HS-27A (cell line): ENCODE measurements at places on chromosomes 7 and 10.

GRCh38 chr10:70512149-70512639 lies 33.6 kb downstream of the PALD1 start:
- no peak for DNase-seq

DNA sequence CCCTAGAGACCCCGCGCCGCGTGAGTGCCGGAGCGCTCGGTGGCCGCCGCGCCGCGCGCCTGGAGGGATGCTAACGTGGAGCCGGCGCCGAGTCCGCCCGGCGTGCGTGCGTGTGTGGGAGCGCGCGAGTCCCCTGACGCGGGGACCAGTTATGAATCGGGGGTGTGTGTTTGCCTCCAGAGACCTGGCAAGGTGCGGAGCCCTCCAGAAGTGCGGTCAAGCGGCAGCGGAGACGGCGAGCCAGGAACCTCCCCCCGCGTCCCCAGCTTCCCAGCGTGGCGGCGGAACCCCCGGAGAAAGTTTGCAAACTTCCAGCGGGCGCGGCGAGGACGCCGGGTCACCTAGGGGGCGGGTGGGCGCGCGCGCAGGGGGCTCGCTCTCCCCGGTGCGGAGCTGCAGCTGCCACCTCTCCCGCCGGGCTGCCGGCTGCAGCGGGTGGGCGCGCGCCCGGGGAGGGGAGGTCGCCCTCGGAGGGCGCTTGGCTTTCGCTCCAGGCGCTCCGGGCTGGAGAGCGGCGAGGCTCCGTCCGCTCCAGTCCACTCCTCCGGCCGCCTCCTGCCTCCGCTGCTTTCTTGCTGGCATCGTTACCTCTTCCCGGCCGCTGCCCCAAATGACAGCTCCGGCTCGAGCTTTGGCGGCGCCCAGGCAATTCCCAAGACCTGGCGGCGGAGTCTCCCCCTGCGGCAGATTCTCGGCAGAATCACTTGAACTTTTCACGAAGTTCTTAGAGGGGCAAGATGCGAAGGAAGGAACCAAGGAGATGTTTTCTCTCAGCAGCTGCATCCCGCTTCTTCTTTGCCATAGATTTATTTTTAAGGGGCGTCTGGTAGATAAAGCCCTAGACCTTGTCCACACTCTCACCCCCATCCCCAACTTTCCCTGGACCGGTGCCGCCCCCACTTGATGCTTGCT lies 2.3 kb upstream of the CREB5 start:
- DNase-seq = no peak

GRCh38 chr7:65441010-65441409 lies 67.4 kb downstream of the ZNF92 start:
- no peak for DNase-seq

DNA sequence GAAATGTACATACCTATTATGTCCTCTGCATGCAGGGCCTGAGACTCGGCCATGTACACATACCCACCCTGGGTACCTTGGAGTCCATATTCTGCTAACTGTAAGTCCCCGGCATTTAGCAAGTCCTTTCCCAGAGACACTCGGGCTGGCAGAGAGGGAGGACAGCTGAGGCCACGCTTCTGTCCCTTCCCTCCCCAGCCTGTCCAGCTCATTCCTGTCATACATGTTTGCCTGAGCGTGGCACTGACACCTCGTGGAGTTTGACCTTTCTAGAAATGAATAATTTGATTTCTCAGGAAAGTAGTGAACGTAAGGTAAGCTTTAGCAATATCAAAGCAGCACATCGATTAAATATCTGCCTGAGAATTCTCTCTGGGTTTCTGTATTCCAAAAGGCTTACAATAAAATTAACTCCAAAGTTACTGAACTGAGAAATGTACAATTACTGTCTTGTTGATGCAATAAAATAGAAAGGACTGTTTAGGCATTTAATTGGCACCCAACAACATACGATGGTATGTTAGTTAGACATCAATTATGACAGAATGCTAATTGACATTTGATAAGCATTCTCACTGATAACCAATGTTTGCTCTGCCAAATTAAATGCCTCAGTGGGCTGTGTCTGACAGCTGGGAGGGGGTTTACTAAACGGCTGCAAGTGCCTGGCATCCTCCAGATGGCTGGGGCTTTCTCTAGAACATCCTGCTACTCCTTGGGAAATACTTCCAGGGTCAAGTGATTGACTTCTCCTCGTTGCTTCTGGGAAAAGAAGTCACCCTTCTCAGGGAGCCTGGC lies 221.2 kb downstream of the CCSER2 start:
- DNase-seq = no peak

- DNase-seq = no peak
Measured at GRCh38 chr7:138618933-138619332, 82.2 kb downstream of the SVOPL start.

GRCh38 chr7:32163896-32164295 lies 93.7 kb upstream of the PDE1C start:
- DNase-seq = no peak

DNA sequence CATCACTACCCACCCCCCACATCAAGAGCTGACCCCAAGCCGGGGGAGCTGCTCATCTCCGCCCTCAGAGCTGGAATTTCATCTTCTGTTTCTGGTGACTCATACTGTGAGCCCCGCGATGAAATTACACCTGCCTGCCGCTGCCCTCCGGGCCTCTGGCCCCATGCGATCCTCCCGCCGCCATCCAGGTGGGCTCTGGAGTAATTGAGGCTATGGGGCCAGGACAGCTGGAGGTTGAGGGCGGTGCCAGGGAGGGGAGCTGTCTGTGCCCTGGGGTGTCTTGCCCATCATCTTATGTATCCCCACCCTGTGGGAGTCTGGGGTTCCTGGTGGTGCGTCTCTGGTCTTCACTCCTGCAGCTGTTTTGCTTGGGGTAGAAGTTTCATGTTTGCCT lies 9.0 kb downstream of the GTF2IRD1 start:
- no peak for DNase-seq

DNA sequence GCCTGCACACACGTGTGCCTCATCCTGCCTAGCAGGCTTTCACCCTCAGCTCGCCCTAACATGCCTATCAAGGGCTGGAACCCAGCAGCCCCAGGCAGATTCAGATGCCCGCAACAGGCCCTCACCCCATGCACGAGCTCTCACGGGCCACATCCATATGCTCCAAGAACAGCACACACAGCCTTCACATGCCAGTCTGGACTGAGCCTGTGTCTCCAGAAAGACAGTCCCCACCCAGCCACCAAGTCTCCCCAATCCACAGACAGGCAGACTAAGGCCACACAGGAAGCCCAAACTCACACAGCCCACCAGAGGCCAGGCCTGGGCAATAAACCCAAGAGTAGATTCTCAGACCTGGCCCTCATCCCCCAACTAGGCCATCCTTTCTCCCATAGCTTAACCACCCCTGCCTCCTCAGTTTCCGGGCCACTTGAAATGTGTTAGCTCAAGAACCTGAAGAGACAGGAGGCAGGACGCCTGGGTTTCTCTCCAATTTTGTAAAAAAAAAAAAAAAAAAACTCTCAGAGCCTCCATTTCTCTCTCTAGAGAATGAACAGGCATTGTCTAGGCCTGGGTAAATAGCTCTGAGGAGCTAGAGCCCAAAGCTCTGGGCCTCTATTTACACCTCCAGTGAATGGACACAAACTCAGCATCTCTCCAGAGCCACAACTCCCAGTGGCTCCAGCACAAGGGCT lies 6.8 kb downstream of the LDB1 start:
- no peak for DNase-seq

- DNase-seq = no peak
Measured at GRCh38 chr10:17206210-17206709, 4.8 kb upstream of the TRDMT1 start.

DNA sequence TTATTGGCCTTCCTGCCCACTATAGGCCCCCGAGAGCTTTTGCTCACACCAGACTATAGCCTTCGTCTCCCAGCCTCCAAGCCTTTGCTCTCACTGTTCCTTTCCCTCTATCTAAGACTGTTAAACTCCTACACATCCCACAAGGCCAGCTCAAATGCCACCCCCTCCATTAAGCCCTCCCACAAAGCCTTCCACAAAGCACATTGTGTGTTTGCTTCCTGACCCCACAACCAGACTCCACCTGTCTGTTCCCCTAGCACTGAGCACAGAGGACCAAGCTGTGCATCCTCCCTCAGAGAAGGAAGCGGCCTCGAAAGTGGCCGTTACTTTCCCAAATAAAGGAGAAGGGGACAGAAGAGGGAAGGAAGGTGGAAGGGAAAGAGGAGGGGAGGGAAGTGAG lies 1.3 kb downstream of the LOXL4 start:
- no peak for DNase-seq

- no peak for DNase-seq
Measured at GRCh38 chr7:155692317-155692716, 47.9 kb downstream of the RBM33 start.

- no peak for DNase-seq
Measured at GRCh38 chr7:105086850-105087249, 72.8 kb downstream of the KMT2E start.

DNA sequence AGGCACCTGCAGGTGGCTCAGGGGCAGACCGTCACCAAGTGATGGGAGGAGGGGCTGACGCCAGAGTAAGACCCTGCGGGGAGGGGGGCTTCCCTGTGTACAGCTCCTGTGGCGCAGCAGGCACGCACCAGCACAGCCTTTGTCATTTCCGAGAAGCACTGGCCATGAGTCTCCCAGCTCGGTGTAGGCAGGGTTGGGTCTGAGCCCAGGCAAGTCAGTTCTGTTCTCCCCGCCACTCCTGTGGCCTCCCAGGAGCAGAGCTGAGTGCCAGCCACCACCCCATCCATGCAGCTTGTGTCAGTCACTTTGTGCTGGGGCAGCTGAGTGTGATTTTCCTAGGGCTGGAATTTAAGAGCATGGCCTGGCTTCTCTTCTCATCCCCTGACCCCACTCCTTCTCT lies 13.2 kb downstream of the CPSF4 start:
- no peak for DNase-seq

- peak; percentile 43 for DNase-seq
Measured at GRCh38 chr7:47088329-47089067, 493.4 kb downstream of the TNS3 start.

DNA sequence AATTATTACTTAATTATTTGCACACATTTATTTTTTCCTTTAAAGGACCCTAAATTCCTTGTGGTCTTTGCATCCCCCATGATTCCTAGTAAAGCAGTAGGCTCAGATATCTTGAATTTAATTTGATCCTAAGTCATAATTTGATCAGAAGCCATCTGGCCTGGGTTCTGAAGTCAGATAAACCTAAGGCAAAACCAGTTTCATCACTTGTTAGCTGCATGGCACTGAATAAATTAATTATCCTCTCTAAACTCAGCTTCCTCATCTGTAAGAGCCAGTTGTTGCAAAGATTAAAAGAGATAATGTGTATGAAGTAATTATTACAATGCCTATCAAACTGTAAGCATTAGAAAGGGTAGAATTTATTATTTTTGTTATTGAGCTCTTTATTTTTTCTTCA lies 293.1 kb downstream of the GRM8 start:
- DNase-seq = no peak

GRCh38 chr10:119061352-119061751 lies 19.3 kb downstream of the EIF3A start:
- DNase-seq = no peak

GRCh38 chr10:103481974-103482531 lies 3.0 kb upstream of the CALHM3 start:
- DNase-seq = no peak
